ENCODE measurements at places on chromosomes 6 and 20.

- DNase-seq: no peak
These were observed 183.3 kb downstream of the NKAIN2 start for GRCh38 chr6:123986938-123987337.

DNA sequence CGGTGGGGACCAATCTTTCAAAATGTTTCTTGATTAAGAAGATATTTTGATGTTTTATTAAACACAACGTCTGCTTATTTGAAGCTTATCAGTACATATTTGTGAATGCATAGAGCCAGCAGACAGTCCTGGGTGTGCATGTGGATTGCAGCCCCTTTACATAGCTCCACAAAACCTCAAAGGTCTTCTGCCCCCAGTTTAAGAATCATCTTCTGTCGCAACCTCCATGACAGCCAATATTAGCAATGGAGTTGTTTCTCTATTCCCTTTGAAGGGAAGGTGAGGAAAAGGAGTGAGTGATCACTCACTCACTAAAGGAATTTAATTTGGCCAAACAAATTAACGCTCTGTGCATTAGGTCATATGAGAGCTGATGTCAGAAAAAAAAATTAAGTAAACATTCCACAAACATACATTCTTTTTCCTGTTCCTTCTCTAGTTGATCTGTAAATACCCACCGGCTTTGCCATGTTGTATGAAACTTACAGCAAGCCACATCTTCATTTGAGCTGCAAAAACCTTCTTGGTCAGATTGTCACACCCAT is 152.9 kb downstream of the SIM1 start:
- no peak for DNase-seq

DNA sequence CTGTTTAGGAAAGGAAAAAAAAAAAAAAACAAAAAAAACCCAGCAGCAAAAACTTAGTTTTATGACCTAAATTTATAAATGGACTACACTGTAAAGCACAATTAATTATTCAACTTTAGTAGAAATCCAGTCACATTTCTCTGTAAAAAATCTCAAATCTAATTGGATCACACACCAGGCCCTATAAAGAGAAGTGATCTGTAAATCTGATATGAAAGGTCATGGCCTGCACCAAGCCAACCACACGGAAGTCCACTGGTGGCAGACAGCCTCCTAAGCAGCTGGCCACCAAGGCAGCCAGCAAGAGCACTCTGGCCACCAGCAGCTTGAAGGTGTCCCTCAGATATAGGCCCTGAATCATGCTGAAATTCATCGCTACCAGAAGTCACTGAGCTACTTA is 131.6 kb downstream of the HFE start:
- DNase-seq: no peak

DNA sequence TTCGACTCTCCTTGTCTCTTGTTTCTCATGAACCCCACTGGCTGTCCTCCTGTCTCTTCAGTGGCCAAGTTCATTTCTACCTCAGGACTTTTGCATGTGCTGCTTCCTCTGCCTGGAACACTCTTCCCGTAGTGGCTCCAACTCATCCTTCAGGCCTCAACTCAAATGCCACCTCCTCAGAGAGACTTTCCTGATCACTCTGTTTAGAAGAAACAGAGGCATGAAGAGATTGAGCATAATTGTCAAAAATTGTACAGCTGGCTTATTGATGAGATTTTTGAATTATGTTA is 17.5 kb upstream of the SLC9A8 start:
- DNase-seq: no peak

DNA sequence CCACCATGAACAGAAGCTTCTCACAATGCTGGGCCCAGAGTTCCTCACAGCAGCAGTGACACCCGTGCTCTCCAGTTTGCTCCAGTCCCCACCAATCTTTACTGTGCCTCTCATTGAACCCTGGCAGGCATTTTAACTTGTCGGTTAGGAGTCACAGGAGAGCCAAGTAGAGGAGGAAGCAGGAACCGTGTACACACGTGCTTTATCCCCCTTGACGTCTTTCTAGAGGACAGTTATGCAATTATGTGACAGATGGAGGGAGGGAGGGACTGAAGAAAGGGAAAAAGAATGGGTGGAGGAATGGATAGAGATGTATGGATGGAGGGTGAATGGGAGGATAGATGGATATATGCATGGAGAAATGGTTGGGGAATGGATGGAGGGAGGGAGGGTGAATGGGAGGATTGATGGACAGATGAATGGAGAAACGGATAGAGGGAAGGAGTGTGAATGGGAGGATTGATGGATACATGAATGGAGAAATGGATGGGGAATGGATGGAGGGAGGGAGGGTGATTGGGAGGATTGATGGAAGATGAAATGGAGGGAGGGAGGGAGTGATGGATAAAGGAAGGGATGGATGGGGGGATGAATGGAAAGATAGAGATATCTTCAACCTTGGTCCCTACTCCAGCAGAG is 26.0 kb downstream of the RBM38 start:
- no peak for DNase-seq

DNA sequence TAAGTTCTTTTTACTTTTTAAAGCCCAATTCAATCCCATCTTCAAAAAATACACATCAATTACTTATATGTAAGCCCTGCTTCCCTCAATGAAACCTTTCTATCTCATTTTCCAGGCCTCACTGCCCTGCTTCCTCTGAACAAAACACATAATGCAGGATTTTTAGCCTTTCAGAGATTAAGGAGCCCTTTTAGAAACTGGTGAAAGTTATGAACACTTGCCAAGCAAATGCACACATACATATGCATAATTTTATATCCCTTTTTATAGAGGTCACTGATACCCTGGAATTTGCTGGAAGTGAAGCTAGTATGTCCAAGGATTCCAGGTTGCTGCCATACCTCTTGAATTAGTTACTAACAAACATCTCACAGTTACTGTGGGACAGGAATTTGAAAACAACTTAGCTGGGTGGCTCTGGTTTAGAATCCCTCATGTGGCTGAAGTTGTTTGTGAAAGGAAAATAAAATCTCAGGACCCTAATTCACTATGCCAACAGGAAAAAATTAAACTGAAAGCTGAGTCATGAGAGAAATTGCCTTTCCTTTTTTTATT is 75.8 kb downstream of the UBE3D start:
- no peak for DNase-seq

DNA sequence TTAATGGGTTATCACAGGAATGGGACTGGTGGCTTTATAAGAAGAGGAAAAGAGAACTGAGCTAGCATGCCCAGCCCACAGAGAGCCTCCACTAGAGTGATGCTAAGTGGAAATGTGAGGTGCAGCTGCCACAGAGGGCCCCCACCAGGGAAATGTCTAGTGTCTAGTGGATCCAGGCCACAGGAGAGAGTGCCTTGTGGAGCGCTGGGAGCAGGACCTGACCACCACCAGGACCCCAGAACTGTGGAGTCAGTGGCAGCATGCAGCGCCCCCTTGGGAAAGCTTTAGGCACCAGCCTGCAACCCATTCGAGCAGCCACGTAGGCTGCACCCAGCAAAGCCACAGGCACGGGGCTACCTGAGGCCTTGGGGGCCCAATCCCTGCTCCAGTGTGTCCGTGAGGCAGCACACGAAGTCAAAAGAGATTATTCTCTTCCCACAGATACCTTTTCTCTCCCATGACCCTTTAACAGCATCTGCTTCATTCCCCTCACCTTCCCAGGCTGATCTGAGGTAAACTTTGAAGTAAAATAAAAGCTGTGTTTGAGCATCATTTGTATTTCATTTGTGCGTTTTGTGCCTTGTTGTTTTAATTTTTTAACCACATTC is 4.4 kb downstream of the HLA-E start:
- DNase-seq: no peak

DNA sequence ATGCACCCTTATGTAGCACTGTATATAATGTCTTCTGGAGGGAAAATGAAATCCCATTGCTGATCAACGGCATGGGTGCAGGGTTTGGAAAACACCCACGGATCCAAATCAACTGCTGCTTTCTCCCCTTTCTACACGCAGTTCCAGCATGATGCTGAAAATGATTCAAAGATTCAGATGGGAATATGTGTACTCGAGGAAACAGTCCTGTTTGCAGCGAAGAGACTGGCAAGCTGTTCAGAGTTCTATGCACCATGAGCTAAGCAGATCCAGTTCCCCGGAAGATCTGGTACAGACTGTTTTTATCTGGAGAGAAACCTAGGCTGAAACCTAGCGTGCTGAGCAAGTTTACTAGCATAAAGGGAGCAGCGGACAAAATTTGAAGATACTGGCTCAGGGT is 47.9 kb upstream of the CDH4 start:
- DNase-seq: no peak

DNA sequence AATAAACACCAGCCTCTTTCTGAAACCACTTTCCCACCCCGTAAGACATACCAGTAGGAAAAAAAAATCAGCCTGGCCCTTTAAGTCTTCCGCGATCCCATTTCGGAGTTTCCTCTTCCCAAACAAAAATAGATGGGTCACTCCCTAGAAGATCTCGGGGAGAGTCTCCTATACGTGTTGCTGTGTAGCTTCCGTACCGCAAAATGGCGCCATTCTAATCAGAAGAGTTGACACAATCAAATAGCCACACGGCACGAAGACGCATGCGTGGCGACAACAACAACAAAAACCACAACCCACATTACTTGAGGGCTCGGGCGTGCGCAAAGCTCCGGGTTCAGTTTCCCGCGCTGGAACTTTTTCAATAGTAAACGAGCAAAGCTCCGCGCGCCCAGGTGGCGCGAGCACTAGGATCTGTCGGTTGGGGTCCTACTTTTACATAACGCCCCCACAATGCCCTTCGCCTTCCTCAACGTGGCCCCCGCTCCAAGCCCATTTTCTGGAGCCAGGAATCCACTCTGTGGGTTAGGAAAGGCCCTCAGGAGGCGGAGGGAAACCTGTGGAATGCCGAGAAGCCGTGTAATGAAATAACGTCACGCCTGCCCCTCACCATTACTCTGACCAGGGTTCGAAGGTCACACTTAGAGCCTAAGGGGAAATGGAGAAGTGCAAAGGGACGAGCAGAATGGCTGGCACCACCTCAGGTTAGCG is at the start of gene GPANK1:
GPANK1 (minus strand) TSS at position 208 of the 711 bp plus-strand sequence. CDS start 519 bp downstream, outside the sequence.
- peak; percentile 82 for DNase-seq

DNA sequence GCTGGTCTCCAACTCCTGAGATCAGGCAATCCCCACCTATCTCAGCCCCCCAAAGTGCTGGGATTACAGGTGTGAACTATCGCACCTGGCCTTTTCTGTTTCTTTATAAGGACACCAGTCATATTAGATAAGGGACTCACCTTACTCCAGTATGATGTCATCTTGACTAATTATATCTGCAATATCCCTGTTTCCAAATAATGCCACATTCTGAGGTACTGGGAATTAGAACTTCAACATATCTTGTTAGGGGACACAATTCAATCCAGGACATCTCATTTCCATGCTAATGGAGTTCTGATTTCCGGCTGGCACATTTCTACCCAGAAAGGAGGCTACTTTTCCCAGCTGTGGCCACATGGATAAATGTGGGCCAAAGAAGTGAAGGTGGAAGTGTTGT is 6.4 kb upstream of the AIG1 start:
- no peak for DNase-seq

GRCh38 chr20:4029505-4030467 is 14.4 kb upstream of the RNF24 start:
- no peak for DNase-seq

DNA sequence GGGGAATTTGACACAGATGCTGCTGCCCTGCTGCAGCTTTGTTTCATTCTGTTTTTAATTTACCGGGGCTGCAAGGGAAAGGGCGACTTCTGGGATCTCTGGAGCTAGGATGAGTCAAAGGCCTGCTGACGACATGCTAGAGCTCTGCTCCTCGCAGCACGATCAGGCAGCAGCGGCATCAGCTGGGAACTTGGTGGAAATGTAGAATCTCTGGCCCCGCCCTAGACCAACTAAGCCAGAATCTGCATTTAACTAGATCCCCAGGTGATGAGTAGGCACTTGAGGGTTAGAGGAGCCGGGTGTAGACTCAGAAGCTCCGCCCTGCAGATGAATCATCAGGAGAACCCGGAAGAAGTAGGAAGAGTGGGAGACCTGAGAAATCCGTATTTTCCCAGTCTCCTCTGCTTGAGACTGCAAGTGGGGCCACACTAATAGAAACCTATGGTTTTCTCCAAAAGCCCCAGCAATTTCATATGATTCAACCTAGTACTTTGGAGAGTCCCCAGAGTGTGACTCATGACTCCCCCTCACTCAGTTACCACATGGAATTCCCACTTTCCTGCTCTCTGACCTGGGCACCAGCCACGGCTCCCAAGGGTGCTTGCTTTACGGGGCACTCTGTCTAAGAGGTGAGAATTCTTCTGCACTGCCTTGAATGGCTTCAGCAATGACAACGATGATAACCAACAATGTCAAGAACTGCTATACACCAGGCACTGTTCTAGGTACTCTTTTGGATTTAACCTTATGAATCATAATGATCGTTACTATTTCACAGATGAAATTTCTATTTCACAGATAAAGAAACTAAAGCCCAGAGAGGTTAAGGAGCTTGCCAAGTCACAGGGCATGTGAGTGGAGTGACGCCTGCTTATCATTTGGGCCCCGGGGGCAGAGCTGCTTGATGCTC is 18.1 kb downstream of the TUBB2B start:
- peak; percentile 65 for DNase-seq

- DNase-seq: no peak
These were observed 63.0 kb downstream of the GPX5 start for GRCh38 chr6:28588666-28589065.

- DNase-seq: peak; percentile 72
These were observed 1.1 kb downstream of the DLK2 start for GRCh38 chr6:43454290-43454695.

DNA sequence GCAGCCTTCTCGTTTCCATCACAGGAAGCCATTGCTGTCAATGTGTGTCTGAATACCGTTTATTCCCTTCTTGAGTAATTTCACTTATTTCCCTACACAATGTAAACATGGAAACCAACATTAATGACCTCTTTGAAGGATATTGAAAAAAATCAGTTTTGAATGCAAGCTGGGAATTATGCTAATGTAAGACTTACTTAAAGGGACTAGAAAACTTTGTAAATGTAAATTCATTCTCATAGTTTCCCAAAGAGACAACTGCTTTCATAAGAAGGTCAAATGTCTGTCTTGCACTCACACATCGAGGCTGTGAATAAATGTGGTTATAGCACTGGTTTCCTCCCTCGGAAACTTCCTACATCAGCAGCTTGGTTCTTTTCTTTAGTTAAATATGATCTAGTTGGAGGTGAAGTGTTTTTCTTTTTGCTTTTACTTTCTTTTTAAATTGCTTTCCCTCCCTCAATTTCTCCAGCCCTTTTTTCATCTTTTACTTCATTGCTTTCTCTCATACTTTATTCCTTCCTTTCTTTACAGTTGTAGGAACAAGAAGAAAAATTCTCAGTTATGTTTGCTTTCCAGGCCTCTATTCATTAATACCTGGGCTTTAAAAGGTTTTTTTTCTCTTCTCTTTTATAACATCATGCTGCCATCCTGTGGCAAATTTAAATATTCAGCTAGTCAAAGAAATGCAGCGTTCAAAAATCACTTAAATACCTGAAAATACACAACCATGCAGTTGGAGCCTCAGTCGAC is 108.3 kb downstream of the TNFAIP3 start:
- no peak for DNase-seq

DNA sequence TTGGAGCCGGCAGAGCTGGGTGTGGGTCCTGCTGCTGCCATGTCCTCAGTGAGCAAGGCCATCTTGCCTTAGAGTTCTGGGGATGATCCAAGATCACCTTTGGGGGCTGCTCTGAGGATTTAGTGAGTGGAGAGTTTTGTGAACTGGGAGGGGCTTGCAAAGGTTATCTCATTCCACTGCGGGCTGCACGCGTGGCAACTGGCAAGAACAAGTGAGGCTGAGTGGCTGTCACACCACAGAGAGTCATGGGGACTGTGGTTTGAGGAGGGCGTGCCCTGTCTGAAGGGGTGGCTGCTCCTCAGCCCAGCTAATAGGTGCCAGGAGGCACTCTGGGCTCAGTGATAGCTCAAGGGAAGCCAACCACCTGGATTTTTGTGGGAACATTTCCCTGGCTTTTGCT is 37.6 kb downstream of the TTLL9 start:
- no peak for DNase-seq

- no peak for DNase-seq
These were observed 335.6 kb upstream of the BTBD3 start for GRCh38 chr20:11582060-11582459.
